ENCODE measurements at places on chromosomes 1 and 21.
A peak's percentile ranks its signal among the peaks of the same experiment; 100 is the strongest.

- no peak for DNase-seq
Observed at GRCh38 chr1:240242601-240243144, 151.0 kb downstream of the FMN2 start.

GRCh38 chr1:12665511-12665910 is 21.6 kb downstream of the AADACL4 start:
- no peak for DNase-seq

- no peak for DNase-seq
Observed at GRCh38 chr1:226491093-226491850, 57.3 kb upstream of the STUM start.

- DNase-seq = no peak
Observed at GRCh38 chr1:235317168-235317567, 10.8 kb downstream of the ARID4B start.

DNA sequence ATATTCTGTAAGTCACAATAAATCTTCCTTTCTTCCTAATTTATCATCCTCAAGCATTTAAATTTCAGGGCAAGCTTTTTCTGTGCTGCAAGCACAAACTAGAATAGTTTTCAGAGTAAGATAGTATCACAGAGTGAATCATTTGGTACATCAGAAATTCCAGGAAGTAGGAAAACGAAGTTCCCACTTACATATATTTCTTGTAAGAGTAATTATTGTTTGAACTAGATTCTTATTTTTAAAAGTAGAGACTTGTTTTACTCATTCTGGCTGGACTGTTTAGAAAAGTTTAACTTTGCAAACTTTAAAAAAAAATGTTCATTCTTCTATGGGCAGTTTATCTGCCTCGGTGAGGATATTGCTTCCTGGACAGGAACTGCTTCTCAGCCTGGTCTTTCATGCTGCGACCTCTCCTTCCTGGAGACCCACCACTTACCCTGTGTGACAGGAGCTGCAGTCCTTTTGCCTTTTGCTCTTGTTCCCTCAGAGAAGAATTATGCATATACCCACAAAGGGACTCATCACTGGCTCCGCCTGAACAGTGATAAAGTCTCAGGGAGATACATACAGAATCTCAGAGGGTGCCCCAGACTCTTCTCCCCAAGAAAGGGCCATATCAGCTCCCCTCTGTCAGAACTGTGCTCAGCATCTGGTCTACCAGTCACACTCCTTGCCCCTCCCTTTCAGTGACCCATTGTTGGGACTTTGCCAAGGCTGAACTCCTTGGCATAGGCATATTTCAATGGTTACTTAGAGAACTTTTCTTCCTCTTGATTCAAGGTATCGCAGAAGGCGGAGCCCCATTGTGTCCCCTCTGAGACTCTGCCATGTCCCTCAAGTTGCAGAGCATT is 102.7 kb upstream of the CD55 start:
- peak; percentile 19 for DNase-seq

- no peak for DNase-seq
Observed at GRCh38 chr1:9558271-9558945, 19.1 kb downstream of the SLC25A33 start.

- no peak for DNase-seq
Observed at GRCh38 chr1:161198194-161198896, 509 bp downstream of the ADAMTS4 start.

DNA sequence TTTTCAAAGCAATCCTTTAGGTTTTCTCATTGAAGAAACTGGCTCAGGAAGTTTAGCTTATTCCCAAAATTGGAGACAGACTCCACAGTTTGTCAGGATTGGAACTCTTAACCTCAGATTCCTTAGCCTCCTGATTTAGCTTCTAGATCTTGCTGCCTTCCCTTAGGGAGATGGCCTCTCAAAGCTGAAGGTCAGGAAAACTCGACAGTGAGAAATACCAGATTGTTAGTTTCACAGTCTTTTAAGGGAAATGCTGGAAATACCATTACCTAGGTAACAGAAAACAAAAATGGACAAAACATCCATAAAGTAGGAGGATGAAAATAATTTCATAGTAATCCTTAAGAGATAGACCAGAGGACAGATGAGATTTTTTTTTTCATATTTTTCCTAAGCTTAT is 7.8 kb downstream of the RASAL2 start:
- no peak for DNase-seq

DNA sequence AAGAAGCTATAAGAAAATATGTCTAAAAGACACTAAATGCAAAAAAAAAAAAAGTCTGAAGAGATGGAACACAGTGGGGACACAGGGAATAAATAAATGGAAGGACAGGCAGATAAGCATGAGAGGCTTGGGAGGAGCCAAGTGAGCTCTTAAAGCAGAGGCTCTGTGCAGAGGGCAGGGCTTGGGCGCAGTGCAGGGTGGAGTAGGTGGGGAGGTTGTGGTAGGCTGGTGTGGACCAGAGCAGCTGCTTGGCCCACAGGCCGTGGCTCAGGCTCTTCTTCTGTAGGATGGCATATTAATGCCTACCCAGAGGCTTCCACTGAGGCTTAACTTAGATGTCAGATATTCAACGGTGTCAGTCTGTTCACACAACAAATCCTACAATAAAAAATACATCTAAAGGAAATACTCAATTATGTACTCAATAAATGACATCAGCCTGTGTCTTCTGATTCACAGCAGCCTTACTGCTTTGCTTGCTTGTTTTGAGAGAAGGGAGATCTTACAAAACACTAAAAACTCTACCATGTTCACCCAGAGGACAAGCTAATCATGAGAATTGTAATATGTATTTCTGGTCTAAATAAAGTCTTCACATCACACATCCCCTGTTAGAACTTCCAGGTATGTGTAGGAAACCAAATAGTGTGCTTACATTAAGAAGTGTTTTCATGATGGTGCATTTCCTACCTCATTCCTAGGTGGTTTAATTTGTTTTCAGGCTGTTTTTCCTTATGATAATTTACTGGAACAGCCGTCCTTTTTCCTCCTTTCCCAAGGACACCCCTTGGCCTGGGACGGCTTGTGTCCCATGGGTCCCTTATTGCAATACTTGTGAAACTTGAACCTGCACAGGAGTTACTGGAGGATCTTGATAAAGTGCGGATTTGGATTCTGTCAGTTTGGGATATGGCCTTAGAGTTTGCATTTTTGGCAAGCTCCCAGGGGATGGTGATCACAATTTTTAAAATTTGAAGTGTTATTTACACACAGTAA is 24.9 kb downstream of the DIP2A start:
- no peak for DNase-seq
